ENCODE measurements at places on chromosomes 6 and 20.

GRCh38 chr6:84685983-84686584 is 78.3 kb downstream of the TBX18 start:
- peak; percentile 27 for DNase-seq

GRCh38 chr6:42898891-42899361 is 16.9 kb upstream of the PTCRA start:
- DNase-seq, result peak; percentile 82

DNA sequence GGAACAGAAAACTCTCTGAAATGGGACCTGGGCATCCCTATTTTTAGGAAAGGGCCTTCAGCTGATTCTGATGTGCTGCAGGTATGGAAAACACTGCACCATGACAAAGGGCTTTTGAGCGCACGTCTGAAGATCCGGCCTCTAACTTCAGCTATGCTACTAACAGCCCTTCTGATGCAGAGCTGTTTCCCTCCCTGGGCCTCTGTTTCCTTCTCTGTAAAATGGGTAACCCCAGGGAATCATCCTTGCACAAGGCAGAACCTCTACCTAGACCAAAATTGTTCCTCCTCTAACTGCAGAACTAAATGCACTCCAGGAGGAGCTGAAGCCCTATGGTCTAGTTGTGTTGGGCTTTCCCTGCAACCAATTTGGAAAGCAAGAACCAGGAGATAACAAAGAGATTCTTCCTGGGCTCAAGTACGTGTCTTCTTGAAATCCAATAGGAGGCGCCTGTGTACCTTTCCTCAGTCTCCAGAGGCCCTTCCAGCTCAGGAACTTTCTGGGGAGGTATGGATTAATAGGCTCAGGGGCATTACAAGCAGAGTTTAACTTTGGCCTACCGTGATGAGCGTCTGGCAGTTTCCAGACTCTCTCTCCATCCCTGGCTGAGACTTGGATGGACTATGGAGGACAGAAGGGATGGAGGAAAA is 5.9 kb downstream of the GPX5 start:
- DNase-seq, result no peak

GRCh38 chr6:7615611-7616383 is 25.8 kb downstream of the SNRNP48 start:
- DNase-seq, result peak; percentile 66

DNA sequence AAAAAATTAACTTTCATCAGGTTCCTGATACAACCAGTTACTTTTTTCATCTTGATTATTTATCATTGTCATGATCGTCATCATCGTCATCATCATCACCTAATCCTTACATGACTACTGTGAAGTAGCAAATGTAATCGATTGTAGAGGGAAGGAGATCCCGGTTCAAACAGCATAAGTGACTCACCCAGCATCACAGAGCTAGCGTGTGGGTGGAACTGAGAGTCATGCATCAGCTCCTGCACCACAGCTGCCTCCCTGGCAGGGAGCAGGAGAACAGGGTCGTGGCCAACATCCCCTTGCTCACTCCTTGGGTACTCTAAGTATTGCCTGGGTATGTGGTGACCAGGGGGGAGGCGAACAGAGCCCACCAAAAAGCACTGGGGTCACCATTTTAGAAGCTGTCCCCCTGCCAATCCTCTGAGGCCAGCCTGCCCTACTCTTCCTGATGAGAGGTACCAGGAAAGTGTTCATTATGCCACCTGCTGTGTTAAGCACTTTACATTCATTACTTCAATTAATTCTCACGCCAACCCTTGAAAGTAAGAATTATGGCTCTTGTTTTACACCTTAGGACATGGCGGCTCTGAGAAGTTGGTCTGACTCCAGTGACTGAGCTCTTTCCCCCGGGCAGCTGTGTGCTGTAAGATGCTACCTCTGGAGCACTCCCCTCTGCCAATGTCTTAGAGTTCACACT is 425.2 kb downstream of the CD83 start:
- DNase-seq, result peak; percentile 24

- no peak for DNase-seq
Observed at GRCh38 chr6:71887744-71888230, 1.4 kb downstream of the RIMS1 start.

- no peak for DNase-seq
Observed at GRCh38 chr20:45355209-45356084, 7.2 kb upstream of the SDC4 start.

- DNase-seq, result no peak
Observed at GRCh38 chr6:37077905-37078296, 72.4 kb downstream of the FGD2 start.

DNA sequence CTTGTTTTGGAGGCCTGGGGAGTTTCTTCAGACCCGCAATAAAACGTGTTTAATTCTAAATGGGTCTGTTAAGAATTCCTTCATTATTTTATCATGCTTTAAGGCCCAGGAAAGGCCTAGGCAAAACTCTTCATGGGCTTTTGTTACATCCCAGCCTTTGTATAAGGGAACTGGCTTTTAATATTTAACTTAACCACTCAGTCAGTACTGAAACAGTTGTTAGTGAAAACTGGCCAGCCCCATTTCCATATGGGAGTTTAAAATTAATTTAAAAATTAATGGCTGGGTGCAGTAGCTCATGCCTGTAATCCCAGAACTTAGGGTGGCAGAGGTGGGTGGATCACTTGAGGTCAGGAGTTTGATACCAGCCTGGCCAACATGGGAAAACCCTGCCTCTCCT is 213.2 kb upstream of the FKBP1C start:
- DNase-seq, result no peak

DNA sequence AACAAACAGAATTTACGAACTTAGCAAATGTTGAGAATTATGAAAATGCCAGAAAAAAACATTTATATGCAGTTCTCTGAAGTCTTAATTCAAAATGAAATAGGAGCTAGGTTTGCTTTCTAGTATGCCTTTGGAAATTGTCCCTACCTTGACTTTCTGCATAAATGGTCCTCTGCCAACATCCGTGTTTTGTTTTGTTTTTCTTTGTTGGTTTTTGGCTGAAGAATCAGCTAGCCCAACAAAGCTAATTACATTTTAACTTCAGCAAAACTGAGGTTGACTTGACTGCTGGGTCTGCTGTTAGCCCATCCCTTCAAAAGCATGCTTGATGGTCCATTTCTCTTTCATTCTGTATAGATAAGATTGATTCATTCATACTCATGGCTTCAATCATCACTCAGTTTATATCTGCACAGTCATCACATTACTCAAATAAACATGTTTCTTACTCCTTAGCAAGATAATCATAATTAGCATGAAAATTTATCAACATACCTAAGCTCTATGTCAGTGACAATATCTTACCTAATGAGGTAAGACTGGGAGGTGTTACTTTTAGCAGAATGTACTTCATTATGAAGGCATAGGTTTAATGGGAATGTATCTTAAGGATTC is 76.4 kb downstream of the ADGRB3 start:
- DNase-seq, result no peak

DNA sequence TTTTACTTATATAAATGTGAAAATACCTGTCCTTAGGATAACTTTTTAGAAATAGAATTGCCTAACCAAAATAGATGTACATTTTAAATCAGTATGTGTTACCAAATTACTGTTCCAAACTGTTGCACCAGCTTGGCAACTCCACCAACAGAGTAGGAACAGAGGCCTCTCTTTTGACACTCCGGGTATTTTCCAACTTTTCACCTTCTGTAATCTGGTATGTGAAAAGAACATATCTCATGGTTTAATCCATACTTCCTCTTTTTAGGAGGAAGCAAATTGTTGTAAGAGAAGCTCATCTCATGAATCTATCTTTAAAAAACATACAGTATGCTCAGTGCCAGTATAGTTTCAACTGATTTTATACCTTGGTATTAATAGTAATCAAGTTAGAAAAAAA is 24.9 kb downstream of the RNF144B start:
- DNase-seq, result peak; percentile 29

GRCh38 chr6:89615882-89616281 is 22.7 kb downstream of the LYRM2 start:
- DNase-seq, result no peak

DNA sequence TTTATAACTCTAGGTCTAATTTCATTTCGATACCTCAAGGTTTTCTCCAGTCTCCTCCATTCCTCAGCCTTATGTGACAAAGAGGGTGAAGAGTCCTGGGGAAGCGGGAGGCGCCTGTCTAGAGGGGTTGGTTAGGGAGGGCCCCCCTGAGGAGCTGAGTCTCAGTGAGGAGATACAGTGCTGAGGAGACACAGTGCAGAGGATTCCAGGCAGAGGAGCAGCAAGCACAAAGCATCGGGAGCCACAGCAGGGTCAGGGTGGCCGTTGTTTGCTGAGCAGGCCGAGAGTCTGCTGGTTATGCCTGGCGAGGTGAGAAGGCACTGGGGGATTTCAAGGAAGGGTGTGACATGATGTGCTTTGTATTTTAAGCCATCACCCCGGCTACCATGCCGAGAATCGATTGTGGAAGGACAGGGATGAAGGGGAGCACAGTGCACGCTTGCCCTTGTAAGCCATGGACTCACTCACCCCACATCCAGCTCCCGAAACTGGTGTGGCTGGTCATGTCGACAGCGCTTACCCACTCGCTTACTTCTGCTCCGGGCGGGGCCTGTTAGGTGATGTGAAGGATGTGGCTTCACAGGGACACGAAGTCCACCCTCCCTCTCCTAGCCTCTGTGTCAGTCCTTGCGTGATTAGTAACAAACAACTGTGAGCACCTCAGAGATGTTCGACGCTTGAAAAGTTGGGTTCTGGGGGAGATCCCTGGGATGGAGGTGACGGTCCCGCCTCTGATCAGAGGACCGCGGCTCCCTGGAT is 30.2 kb downstream of the FAM50B start:
- DNase-seq, result no peak

DNA sequence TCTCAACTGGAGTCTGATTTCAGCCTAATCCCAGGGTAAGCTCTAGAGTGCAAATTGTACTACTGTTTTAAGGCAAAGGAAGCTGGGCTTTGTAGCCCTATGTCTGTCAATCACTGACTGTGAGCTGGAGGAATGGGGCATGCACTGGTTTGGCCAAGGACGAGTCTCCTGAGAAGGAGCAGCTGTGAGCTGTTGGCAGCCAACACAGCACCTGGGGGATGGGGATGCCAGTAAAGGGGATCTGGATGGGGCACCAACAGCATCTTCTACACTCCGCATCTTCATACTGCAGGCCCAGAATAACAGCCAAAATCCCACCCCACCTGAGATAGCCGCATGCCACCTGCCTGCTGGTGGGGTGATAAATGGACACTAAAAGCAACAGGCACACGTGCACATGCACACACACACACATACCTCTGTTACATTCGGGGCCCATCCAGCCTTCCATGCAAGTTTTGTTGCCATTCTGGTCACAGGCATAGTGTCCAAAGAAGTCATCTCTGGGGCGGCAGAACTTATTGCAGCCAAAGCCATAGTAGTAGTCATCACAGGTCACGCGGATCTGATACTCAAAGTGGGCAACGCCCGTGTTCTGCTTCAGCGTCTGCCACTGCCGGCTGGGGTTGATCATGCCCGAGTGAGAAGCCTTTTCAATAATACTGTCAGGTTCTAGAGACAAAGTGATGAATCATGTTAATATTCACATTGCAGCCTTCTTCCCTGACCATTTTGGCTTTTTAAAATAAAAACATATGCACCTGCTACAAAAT is 15.6 kb downstream of the JAG1 start:
- no peak for DNase-seq

- no peak for DNase-seq
Observed at GRCh38 chr20:57155415-57155814, 111.0 kb downstream of the BMP7 start.

GRCh38 chr20:64047046-64047389 is 2.4 kb downstream of the SOX18 start:
- no peak for DNase-seq

Measured in OCI-LY7 (cell line).